ENCODE measurements at places on chromosomes 2 and 18. TPM values are rescaled to one million over a fixed set of nuclear protein-coding genes. Genes with fewer than 3 reads are reported as not detected.

Gene POTEJ
- not detected for total RNA-seq

Gene TFCP2L1
- 3.5 TPM for total RNA-seq

Gene DIPK1C
- not detected for total RNA-seq

Gene CLHC1
- 7.7 TPM for total RNA-seq

Gene PDE1A
- total RNA-seq = 28.2 TPM

Gene NMS
- not detected for total RNA-seq

Gene LYPD1
- total RNA-seq = not detected

Gene REV1
- 42.9 TPM for total RNA-seq

Gene SERPINB10
- total RNA-seq = 0.72 TPM

Gene RNF125
- total RNA-seq = 24.3 TPM

Gene LIMS4
- 5.0 TPM for total RNA-seq

Gene TBC1D8
- total RNA-seq = 68.0 TPM

Gene GNAL
- 1.9 TPM for total RNA-seq

Gene UPP2
- not detected for total RNA-seq

Gene ATP6V1C2
- total RNA-seq = 0.63 TPM

Gene LRATD1
- total RNA-seq = 4.4 TPM

Gene SOWAHC
- 16.3 TPM for total RNA-seq

Gene VPS4B
- 27.9 TPM for total RNA-seq

Gene HOXD12
- not detected for total RNA-seq

Gene TUBA3E
- not detected for total RNA-seq

Gene EFEMP1
- total RNA-seq = 647 TPM

Gene LRRTM1
- not detected for total RNA-seq

Gene GKN1
- not detected for total RNA-seq

Gene RIF1
- 49.7 TPM for total RNA-seq

Gene TCF4
- 381 TPM for total RNA-seq

Gene CXCR2
- total RNA-seq = 19.2 TPM

Gene CIB4
- total RNA-seq = not detected

Gene TAF4B
- 7.4 TPM for total RNA-seq

Gene FOXD4L1
- total RNA-seq = 0.24 TPM

Gene CFAP65
- total RNA-seq = not detected

Gene GREB1L
- 29.5 TPM for total RNA-seq

Gene RAB6C
- total RNA-seq = not detected

Gene MAP2
- total RNA-seq = 18.9 TPM

Gene SNORC
- 0.56 TPM for total RNA-seq

Gene LBX2
- total RNA-seq = 1.0 TPM

Gene VAMP5
- 116 TPM for total RNA-seq

Gene MC4R
- not detected for total RNA-seq

Gene SULT1C4
- total RNA-seq = 4.8 TPM

Gene TMEM17
- 1.2 TPM for total RNA-seq

Gene FEV
- not detected for total RNA-seq

Gene MOCOS
- 11.4 TPM for total RNA-seq

Gene ABCG8
- not detected for total RNA-seq

Gene ZNF804A
- not detected for total RNA-seq

Gene ATG9A
- total RNA-seq = 24.4 TPM

Gene GRP
- not detected for total RNA-seq

Gene GAREM1
- 15.4 TPM for total RNA-seq

Data from omental fat pad (tissue), 4 donors.